Activated naive CD4-positive, alpha-beta T cell treated with anti-CD3 and anti-CD28 coated beads, Interleukin-2, amount 10 ng/mL, durations not matched to agents 7 days and 5 days (primary cell): ENCODE measurements at places on chromosomes 1 and 21.
A peak's percentile ranks its signal among the peaks of the same experiment; 100 is the strongest.

GRCh38 chr1:203060115-203060514, 25.7 kb downstream of the MYOG start:
- DNase-seq = no peak

DNA sequence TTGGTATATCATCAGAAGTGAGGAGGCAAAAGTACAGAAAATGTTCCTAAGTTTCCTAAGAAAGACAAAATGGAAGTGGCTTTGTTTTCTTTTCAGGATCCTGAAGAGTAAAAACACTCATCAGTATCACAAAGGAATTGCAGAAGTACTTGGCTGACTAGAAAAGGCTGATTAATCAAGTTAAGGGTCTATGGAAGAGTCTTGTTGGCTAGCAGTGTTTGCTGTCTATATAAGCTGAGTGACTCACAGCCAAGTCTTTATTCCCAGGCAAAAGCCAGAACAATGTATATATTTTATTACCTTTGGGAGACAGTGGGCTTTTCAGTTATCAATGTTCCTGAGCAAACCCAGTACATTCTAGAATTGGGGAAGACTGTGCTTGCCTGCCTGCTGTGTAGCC, 777.0 kb downstream of the PLA2G4A start:
- no peak for DNase-seq

DNA sequence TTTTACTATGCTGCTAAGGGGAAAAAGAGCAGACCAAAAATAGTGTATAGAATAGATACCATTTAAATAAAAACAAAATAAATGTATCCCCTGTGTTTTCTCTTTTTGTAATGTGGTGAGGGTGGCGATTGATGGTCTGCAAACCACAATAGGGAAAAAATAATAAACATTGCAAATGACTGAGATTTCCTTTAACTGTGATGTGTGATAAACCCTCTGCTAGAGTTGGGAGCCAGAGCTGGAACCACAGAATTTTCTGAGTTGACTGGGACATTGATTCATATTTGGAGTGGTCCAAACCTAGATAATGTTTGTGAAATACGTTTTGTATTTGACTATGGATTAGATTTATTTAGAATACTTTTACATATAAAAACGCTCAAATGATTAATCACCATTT, 70.6 kb upstream of the PTGFR start:
- DNase-seq = no peak

GRCh38 chr1:16207318-16208269, 4.9 kb downstream of the ARHGEF19 start:
- peak; percentile 44 for DNase-seq

DNA sequence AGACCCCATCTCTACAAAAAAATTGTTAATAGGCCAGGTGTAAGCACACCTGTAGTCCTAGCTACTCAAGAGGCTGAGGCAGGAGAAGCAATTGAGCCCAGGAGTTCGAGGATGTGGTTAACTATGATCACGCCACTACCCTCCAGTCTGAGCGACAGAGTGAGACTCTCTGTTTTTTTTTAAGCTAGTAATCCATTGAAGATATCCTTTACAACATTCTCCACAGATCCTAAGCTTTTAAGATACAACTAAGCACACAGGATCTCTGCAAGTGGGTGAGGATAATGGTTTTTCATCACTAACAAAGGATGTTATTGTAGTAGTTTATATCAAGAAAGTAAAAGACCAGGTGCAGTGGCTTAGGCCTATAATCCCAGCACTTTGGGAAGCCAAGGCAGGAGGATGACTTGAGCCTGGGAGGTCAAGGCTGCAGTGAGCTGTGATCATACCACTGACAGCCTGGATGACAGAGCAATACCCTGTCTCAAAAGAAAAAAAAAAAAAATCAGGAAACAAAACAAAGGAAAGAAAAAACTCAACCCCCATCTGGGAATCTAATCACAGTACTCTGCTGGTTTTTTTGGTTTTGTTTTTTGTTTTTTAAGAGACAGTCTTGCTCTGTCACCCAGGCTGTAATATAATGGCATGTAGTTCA, 166.1 kb downstream of the RERE start:
- DNase-seq = peak; percentile 51

- no peak for DNase-seq
Measured at GRCh38 chr1:180250883-180251509, 20.9 kb downstream of the LHX4 start.

DNA sequence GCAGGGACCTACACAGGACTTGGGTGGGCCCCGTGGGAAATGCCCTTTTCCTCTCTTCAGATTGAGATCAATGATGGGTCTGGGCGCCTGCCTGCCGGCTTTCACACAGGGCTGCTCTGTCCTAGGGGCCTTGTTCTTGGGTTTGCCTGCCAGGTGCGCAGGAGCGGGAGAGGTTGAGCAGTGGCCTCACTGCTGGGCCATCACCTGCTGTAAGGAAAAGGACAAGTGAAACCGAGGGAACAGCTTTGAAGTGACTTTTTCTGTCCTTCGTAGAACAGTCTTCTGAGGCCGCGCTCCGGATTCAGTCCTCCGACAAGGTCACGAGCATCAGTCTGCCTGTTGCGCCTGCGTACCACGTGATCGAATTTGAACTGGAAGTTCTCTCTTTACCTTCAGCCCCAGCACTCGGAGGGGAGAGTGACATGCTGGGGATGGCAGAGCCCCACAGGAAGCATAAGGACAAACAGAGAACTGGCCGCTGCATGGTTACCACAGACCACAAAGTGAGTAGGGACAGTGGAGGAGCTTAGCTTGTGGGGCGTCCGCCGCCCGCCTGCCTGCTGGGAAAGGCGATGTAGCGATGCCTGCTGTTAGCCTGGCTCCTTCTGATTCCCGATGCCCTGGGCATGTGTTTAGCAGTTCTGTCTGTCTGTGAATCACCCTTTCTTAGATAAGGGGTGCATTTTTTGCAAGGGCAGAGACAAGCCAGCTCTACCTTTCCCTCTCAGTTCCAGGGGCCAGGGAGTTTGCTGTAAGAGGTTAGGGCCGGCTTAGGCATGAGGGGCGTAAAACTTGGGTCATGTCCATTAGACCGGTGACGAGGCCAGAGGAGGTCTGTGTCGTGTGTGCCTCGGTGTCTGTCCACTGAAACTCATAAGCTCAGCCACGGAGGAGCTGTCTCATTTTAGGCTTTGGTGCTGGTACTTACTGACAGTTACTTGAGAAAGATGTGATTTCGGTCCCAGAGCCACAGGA, 19.5 kb upstream of the PWP2 start:
- no peak for DNase-seq

- DNase-seq = peak; percentile 88
Measured at GRCh38 chr1:10510520-10511493, 36.1 kb downstream of the PEX14 start.

GRCh38 chr1:173168941-173169340, 38.2 kb downstream of the TNFSF4 start:
- DNase-seq = no peak

DNA sequence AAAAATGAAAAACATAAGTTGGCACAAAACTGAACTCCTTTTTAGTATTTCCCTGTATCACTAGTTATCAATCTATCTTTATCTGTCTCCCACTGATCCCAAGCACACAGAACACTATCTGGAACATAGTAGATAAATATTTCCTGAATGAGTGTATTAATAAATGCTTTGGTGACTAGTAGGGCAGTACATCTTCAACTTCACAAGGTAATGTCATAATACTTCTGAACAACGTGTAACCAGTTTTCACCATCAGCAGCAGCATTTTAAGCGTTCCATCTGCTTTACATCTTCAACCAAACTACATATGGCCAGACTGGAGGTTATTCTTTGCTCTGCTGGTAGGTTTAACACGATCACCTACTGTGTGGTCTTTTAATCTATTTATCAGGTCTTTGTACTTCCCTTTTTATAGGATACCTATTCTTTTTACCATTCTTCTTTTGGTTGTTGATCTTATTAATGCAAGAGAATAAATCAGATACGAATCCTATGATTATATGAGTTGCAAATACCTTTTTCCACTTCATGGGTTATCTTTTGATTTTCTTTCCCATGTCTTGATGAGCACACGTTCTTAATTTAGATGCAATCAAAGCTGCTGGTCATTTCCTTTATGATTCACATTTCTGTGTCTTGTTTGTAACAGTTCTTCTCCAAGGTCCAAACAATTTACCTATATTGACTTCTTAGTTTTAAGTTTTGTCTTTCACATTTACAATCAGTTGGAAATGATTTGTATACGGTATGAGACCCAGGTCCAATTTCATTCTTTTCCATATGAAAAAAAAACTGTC, 16.3 kb downstream of the GPBP1L1 start:
- DNase-seq = no peak

- no peak for DNase-seq
Measured at GRCh38 chr1:119906927-119907652, 10.8 kb upstream of the ADAM30 start.

- no peak for DNase-seq
Measured at GRCh38 chr1:189662190-189662589, 815.5 kb downstream of the BRINP3 start.

GRCh38 chr1:223363057-223363855, 720 bp downstream of the SUSD4 start:
- DNase-seq = peak; percentile 44

- DNase-seq = no peak
Measured at GRCh38 chr1:20729155-20729931, 3.2 kb downstream of the SH2D5 start.

DNA sequence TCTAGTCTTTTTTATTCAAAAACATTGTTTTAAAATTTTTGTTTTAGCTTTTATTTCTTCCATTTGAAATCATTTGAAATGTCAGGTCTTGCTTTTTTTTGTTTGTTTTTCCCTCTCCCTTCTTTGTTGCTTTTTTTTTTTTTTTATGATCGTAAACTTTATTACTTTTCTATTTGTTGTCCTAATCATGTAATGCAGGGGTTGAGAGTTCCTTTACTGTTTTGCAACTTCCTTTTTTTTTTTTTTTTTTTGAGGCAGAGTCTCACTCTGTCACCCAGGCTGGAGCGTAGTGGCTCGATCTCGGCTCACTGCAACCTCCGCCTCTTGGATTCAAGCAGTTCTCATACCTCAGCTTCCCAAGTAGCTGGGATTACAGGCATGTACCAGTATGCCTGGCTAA, 24.8 kb downstream of the IVNS1ABP start:
- DNase-seq = no peak

DNA sequence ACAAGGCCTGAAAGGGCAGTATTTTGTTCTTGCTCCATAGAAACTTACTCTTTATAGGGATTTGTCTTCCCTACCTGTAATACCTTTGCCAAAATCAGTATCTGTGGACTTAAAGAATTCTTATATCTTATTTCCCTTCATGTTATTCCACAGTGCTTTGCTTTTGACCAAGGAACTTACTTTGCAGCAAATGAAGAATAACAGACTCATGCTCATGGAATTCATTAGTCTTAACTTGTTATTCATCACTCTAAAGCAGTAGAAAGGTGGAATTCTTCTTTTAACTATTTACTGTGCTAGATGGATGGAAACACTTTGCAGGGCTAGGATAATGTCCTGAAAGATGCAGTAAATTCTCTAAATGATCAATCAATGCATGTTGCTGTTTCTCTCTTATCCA, 45.9 kb downstream of the DUSP10 start:
- no peak for DNase-seq

DNA sequence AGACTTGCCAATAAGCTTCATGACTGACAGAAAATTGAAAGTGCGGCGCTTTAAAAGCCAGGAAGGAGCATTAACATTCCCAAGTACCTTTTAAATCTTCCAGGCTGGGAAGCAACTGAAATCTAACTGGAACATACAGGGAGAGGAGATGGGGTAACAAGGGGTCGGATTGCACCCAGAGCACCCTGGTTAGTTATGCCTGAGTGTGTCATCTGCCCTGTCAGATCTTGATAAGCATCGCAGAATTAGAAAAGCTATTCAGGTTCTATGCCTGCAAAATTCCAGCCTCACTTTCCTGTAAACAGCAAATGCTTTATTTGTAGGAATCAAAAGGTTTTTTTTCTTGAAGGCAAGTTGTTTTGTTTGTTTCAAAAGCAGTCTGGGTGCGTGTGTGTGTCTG, 58.5 kb downstream of the SERBP1 start:
- no peak for DNase-seq

GRCh38 chr1:101652484-101652883, 344.2 kb downstream of the OLFM3 start:
- no peak for DNase-seq

- no peak for DNase-seq
Measured at GRCh38 chr1:173360487-173361063, 116.6 kb upstream of the PRDX6 start.

- DNase-seq = no peak
Measured at GRCh38 chr1:43577655-43578542, 47.2 kb downstream of the PTPRF start.

DNA sequence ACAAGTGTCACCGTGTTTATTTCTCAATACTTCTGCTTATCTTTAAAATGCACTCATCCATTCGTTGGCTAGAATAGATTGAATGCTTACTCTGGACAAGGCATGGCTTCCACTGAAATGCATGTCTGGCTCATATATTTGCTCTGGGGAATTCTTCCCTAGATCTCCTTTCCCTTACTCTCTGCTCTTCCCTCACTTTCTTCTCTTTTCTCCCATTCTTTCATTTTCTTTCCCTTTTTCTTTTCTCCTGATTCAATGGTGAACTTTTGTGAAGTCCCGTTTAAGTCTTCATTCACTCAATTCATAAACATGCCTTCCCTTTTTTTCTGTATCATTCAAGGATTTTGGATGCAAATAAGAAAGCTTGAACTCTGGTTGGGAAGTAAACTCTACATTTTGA, 234.5 kb downstream of the DYRK1A start:
- DNase-seq = no peak

DNA sequence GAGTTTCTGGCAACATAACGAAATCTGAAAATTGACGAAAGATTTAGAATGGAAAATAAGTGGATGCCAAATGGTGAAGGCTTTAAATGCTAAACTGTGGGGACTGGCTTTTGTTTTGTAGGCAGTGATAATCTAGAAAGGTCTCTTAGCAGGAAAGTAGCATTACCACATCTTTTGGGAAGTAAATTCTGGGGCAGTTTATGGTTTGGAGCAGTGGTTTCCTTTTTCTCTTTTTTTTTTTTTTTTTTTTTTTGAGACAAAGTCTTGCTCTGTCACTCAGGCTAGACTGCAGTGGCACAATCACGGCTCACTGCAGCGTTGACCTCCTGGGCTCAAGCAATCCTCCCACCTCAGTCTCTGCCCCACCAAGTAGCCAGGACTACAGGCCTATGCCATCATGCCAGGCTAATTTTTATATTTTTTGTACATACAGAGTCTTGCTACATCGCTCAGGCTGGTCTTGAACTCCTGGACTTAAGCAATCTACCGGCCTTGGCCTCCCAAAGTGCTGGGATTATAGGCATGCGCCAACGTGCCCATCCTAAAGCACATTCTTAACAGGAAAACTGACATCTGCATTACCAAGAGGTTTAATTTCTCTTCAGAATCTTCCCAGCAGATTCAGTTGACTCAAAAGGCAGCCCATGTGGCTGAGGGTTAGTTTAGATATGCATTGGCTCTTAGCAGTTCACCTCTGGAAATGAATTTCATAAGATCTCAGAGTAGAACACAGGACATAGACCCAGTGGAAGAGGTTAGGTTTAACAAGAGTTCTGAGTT, 32.9 kb downstream of the C21orf91 start:
- no peak for DNase-seq

GRCh38 chr1:41648230-41648629, 163.7 kb upstream of the EDN2 start:
- no peak for DNase-seq

GRCh38 chr1:84632673-84633434, 57.4 kb downstream of the SSX2IP start:
- DNase-seq = no peak
